Activated T-cell treated with anti-CD3 and anti-CD28 coated beads for 1 hour (primary cell): ENCODE measurements at places on chromosomes 2 and 18.

- no peak for DNase-seq
Observed at GRCh38 chr2:230347659-230348305, 20.8 kb downstream of the SP140L start.

DNA sequence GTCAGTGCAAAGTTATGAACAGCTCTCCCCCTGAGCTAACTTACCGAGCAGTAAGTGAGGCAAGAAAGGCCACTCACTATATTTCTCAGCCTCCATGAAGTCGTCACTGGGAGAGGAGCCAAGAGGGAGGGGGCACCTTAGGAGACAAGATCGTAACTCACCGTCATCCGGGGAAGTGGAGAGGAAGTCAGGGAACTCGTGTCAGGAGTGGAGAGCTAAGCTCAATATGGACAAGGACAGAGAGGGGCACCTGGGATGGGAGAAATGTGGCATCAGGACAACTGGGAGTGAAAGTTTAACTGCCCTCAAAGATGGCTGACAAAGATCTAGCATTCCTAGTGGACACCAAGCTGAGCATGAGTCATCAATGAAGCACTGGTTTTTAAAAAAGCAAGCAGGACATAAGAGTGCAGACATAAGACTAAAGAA, 37.1 kb downstream of the BCL11A start:
- no peak for DNase-seq

DNA sequence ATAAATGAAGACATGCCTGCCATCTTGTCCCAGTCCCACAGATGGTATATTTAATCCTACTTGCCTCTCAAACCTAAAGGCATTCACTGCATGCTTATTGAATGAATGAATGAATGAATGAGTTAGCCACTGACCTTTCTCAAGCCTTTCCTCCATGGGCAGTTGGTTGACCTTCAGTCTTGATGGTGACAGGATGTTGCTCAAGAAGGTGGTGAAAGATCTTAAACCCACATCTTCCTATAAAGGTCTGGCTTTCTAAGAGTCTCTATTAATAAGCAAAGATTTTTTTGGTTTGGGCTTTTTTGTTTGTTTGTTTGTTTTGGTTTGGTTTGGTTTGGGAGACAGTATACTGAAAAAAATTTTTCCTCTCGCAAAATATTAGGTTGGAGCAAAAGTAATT, 41.7 kb downstream of the KIAA2012 start:
- DNase-seq = no peak

DNA sequence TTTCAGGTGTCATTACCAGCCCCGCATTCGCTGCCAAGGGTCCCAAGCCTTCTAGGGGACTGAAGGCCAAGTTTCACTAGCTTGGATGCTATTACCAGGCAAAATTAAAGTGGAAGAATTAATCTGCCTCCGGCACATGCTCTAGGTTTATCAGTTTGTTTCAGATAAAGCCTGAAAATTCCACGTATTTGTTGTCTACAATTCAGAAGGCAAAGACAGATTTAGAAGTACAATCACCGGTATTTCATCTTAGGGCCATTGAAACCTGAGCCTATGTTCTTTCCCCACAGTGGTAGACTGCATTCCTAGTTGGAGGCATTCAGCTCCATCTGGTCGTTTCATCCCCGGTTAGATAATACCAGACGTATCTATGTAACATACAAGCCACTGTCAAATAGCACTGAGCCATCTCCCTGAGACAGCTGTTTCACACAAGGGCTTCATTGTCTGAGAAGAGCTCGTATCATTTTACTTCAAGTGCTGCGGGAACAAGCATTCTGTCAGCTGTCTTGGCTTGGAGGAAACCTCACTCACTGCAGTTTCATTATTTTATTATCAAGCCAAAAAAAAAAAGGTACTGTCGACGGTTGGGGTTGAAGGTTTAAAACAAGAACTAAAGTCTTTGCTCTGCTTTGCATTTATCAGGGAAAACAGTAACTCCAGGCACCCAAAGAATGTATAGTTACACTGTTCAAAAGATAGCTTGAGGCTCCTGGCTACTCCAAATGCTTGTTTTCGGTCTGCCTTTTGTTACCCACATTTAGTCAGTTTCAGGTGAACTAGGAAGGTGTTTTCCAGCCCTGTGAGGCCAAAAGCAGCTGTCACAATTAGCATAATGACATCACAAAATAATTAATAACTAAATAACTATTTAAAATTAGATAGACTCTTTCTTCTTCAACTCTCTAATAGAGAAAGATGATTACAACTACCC, 76.7 kb downstream of the TGIF1 start:
- DNase-seq = no peak

DNA sequence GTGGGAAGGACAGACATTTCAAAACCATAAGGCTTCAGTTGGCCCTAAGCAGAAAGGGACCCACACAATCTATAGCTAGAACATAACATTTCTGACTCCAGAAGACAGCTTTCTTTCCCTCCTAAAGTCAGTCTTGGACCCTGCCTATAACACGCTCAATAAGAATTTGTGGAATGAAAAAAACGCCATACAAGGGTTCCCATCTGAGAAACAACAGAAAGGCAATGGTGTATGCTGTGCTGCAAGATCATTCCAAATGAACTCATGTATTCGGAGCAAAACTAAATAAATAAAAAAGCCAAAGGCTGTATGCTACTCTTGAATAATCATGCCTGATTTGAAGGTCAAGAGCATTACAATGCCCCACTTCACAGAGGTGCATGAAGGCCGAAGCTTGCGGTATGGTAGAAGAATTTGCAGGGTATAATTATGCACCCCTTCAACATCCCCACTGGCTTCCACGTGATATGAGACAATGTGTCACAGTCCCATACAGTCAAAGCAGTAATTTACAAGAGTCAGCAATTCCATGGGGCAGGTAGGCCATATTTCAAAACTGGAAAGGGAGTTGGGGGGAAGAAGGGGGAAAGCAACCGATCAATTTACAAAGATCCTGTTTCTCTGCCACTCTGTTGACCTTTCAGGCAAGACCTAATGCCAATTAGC, 61.4 kb upstream of the SLC14A2 start:
- DNase-seq = no peak

DNA sequence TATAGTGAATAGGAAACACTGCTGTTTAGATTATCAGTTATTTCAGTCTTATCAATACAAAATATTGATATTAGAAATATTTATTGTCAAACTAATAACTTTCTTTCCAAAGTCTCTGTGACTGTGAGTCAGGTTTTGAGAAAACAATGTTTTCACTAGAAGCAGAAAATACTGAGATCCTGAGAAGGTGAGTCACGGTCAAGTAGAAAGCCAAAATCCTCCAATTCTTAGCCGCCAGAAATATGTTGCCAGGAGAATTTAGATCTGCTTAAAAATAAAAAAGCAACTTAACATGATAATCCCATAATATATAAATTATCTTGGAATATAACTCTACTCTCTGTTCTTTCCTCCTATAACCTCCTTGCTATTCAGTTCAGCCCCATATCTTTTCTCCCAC, 181.9 kb upstream of the NRXN1 start:
- DNase-seq = no peak

DNA sequence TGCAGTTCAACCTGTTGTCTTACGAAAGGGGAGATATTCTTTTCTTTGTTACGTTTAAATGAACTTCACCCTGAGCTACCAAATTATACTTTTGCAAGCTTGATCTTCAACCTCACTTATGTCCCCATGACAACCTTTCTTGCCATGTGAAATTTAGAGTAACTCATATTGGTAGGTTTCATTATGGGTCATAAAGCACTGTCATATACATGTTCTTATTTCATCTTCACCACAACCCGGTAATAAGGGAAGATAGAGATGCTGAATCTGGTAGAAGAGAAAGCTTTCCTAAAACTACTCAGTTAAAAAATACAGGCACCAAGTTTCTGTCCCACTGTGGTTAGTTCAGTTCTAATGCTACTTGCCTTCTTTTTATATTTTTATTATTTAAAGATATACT, 208.5 kb upstream of the NRP2 start:
- no peak for DNase-seq

DNA sequence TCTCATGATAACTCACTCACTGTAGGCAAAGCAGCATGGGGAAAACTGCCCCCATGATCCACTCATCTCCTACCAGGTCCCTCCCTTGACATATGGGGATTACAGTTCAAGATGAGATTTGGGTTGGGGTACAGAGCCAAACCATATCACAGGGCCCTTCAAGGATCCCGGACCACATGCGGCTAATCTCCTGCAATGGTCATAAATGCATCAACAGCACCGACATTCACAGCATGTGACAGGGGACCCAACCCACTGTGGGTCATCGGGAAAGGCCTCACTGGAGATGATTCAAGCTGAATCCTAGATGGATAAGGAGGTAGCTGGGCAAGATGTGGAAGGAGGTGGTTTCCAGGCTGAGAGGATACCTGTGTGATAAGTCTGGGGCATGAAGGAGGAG, 129.4 kb downstream of the MYO5B start:
- DNase-seq = no peak

DNA sequence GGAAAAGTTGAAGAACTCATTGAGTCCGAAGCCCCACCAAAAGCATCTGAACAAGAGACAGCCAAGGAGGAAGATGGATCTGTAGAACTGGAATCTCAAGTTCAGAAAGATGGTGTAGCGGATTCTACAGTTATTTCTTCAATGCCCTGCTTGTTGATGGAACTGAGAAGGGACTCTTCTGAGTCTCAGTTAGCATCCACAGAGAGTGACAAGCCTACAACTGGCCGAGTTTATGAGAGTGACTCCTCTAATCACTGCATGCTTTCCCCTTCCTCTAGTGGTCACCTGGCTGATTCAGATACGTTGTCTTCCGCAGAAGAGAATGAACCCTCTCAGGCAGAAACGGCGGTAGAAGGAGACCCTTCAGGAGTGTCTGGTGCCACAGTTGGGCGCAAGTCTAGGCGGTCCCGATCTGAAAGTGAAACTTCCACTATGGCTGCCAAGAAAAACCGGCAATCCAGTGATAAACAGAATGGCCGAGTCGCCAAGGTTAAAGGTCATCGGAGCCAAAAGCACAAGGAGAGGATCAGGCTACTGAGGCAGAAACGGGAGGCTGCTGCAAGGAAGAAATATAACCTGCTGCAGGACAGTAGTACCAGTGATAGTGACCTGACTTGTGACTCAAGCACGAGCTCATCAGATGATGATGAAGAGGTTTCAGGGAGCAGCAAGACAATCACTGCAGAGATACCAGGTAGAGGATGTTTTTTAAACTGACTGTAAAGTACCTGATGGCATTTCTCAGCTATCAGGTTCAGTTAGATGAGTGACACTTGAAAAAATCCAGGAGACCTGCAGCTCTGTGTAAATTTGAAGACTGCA, 111.9 kb downstream of the HAUS1 start:
- no peak for DNase-seq

DNA sequence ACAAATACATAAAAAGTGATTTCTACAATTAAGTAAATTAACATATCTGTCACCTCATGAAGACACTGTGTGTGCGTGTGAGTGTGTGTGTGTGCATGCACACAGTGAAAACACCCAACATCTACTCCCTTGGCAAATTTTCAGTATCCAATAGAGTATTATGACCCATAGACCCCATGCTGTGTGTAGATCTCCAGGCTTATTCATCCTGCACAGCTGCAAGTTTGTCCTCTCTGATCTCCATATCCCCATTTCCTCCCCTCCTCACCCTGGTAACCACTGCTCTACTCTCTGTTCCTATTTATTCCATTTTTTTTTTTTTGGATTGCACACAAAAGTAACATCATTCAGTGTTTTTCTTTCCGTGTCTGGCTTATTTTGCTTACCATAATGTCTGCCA, 391.0 kb downstream of the SOX11 start:
- DNase-seq = no peak

DNA sequence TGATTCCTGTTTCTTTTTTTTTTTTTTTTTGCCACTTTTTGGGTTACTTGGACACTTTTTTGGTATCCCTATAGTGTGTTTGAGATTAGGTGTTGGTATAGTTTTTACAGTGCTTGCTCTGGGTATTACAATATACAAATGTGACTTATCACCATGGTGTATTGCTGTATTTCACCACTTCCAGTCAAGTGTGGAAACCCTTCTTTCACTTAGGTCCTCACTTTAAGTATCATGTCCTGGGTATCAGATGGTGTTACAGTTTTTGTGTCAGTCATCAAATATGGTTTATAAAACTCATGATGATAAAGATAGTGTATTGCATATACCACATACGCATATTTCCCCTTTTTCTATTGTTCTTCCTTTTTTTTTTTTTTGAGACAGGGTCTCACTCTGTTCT, 1.8 kb downstream of the ATP9B start:
- DNase-seq = no peak

- no peak for DNase-seq
Observed at GRCh38 chr2:134508391-134508790, 210.4 kb downstream of the TMEM163 start.

GRCh38 chr2:42545023-42545721, 23.3 kb upstream of the MTA3 start:
- no peak for DNase-seq

GRCh38 chr18:23740105-23740830, 51.0 kb downstream of the LAMA3 start:
- no peak for DNase-seq

DNA sequence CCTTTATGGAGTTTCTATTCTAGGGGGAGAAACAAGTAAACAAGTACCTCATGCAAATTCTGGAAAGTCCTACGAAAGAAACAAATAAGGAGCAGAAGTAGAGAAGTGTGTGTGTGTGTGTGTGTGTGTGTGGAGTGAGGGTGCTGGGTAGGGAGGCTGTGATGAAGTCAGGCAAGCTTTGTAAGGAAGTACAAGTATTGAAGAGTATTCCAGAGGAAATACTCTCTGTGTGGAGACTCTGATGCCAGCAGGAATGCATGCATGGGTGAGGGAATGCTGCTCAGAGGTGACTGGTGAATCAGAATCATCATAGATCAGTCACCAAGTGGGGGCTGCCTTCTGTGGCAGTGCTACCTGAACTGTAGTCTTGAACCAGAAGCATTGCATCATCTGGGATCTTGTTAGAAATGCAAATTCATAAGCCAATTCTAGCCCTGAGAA, 34.5 kb downstream of the SLC4A3 start:
- no peak for DNase-seq

- DNase-seq = no peak
Observed at GRCh38 chr2:127330753-127331152, 36.8 kb upstream of the ERCC3 start.

DNA sequence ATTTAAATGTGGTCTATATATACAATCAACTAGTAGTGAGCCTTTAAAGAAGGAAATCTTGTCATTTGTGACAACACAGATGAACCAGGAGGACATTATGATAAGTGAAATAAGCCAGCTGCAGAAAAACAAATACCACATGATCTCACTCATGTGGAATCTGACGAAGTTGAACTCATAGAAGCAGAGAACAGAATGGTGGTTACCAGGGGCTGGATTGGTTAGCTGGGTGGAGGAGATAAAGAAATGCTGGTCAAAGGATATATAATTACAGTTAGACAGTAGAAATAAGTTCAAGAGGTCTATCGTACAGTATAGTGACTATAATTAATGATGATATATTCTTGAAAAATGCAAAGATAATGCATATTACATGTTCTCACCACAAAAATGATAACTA, 267.9 kb downstream of the FBXO15 start:
- no peak for DNase-seq

GRCh38 chr18:30175061-30175574, 867.4 kb downstream of the DSC3 start:
- DNase-seq = no peak

GRCh38 chr2:15896859-15897258, 43.5 kb upstream of the MYCN start:
- DNase-seq = no peak

- no peak for DNase-seq
Observed at GRCh38 chr2:42025151-42025582, 22.7 kb upstream of the PKDCC start.

- no peak for DNase-seq
Observed at GRCh38 chr18:13455471-13455870, 236.9 kb downstream of the LDLRAD4 start.
